Muscle of leg (tissue), 16 donors: ENCODE measurements at places on chromosomes 4 and X.

DNA sequence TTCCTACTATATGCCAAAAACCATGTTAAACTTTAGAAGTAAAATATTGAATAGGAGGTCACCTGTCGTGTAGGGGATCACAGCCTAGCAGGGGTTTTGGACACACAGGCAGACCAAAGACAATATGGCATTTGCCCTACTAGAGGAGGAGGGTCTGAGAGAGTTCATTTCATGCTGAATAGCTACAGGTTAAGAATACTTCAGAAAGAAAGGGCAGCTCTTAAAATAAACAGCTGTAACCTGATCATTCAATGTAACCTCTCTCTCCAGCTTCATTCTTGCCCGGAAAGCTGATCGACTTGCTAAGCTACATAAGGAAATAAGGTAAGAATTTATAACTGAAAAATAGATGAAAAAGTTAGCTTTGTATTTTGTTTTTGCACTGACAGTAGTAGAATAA is 79.9 kb downstream of the MAOA start:
- H3K27me3 ChIP-seq: peaks cover 14% of the 10 kb centered on the region
- no peaks in the 10 kb centered on the region for H3K36me3 ChIP-seq
- no peaks in the 10 kb centered on the region for H3K4me1 ChIP-seq
- H3K27ac ChIP-seq: no peak overlapping the region
- H3K4me3 ChIP-seq: no peak overlapping the region

GRCh38 chr4:79292008-79292407 is 33.9 kb downstream of the NAA11 start:
- H3K36me3 ChIP-seq: no peaks in the 10 kb centered on the region
- no peaks in the 10 kb centered on the region for H3K4me1 ChIP-seq
- H3K4me3 ChIP-seq: no peak overlapping the region
- DNase-seq: no peak

DNA sequence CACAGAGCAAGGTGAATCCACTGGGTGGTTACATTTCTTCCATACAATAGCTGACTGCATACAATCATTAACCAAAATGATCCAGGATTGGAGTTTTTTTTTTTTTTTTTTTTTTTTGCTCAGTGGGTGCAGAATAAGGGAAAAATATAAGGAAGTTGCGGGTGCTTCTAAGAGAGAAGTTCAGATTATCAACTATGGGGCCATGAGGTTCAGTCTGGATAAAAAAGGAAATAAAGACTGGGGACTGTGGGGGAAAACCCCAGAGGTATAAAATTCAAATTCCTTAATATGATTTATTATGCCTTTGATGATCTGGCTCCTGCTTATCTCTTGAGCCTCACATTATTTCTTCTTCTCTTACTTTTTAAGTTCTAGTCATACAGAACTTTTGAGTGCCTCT is 5.9 kb upstream of the EIF1AX start:
- no peak for DNase-seq
- no peak overlapping the region for H3K4me3 ChIP-seq
- no peaks in the 10 kb centered on the region for H3K36me3 ChIP-seq
- no peaks in the 10 kb centered on the region for H3K4me1 ChIP-seq
- peaks cover 23% of the 10 kb centered on the region for H3K27me3 ChIP-seq
- H3K27ac ChIP-seq: no peak overlapping the region

DNA sequence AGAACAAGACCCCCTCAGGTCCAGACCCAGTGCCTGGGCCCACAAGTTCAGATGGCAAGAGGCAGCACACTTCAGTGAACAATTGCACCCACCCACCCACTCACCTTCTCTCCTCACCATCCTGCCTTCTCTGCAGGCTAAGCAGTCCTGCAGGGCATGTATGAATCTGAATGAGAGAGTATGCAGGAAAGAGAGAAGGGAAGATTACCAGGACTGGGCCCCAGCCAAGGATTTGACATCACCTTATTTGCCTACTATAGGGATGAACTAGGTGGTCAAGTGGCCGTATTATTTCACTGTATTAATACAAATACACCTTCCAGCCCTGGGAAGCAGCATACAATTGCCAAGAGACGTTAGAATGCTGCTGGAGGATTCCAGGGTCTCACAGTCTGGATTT is 2.1 kb upstream of the ZNF141 start:
- peaks cover 3% of the 10 kb centered on the region for H3K36me3 ChIP-seq
- no peak overlapping the region for H3K4me3 ChIP-seq
- H3K27me3 ChIP-seq: no peaks in the 10 kb centered on the region
- DNase-seq: peak; percentile 1
- H3K4me1 ChIP-seq: peaks cover 15% of the 10 kb centered on the region
- no peak overlapping the region for H3K27ac ChIP-seq

DNA sequence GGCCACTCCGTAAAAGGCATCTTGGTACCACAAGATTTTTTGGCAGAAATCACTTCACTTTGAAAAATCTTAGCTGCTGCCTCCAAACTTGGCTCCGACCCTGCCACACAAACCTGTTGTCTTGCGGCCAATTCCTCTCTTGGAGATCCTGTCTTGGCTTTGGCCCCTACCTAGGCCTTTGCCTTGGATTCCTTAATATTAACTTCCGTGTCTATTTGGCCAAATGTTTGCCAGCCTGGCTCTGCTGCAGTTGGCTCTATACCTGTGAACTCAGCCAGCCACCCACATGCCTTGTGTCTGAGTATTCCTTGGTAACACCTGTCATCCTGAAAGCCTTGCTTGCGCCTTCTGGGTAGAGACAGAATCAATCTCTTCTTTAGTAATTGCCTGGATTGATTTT is 12.5 kb downstream of the GRXCR1 start:
- no peak overlapping the region for H3K27ac ChIP-seq
- H3K27me3 ChIP-seq: no peaks in the 10 kb centered on the region
- DNase-seq: no peak
- no peak overlapping the region for H3K4me3 ChIP-seq
- no peaks in the 10 kb centered on the region for H3K4me1 ChIP-seq
- no peaks in the 10 kb centered on the region for H3K36me3 ChIP-seq

DNA sequence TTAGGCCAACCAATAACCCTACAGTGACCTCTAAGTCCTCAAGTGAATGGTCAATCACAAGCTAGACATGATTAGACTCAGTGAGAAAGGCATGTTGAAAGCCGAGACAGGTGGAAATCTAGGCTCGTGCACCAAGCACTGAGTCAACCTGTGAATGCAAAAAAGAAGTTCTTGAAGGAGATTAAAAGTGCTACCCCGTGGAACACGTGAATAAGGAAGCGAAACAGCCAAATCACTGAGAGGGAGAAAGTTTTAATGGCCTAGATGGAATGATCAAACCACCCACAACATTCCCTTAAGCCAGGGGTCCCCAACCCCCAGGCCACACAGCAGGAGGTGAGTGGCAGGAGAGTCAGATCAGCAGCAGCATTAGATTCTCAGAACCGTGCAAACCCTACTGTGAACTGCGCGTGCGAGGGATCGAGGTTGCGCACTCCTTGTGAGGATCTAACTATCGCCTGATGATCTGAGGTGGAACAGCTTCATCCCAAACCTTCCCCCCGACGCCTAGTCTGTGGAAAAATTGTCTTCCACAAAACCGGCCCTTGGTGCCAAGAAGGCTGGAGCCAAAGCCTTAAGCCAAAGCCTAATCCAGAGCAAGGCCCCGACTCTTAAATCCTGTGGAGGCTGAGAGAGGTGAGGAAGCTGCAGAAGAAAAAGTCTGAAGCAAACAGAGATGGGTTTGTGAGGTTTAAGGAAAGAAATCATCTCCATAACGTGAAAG is 19.5 kb upstream of the PDE6B start:
- H3K4me3 ChIP-seq: no peak overlapping the region
- peaks cover 2% of the 10 kb centered on the region for H3K27me3 ChIP-seq
- no peak overlapping the region for H3K27ac ChIP-seq

GRCh38 chr4:14049946-14050345 is 422.4 kb upstream of the BOD1L1 start:
- no peak overlapping the region for H3K4me3 ChIP-seq
- no peaks in the 10 kb centered on the region for H3K4me1 ChIP-seq
- no peaks in the 10 kb centered on the region for H3K36me3 ChIP-seq
- no peak for DNase-seq

DNA sequence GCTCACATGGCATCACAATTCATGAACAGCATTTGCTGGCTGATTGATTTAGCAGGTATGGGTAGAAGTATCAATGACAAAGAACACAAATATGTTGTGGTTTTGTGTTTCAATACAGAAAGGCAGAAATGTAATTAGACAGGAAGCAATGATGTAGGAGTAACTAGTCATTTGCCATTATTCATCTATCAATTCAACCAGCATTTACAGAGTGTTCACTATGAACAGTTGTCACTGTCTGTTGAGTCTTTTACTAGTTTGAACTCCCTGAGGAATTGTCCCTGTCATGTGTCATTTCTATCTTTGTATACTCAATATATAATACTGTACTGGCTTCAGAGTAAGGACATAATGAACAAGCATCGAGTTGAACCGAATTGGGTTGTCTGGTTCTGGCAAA is 51.5 kb upstream of the ARHGAP24 start:
- peak overlapping the region; percentile 39 for H3K27ac ChIP-seq
- H3K4me3 ChIP-seq: no peak overlapping the region
- H3K27me3 ChIP-seq: no peaks in the 10 kb centered on the region
- peak; percentile 46 for DNase-seq

DNA sequence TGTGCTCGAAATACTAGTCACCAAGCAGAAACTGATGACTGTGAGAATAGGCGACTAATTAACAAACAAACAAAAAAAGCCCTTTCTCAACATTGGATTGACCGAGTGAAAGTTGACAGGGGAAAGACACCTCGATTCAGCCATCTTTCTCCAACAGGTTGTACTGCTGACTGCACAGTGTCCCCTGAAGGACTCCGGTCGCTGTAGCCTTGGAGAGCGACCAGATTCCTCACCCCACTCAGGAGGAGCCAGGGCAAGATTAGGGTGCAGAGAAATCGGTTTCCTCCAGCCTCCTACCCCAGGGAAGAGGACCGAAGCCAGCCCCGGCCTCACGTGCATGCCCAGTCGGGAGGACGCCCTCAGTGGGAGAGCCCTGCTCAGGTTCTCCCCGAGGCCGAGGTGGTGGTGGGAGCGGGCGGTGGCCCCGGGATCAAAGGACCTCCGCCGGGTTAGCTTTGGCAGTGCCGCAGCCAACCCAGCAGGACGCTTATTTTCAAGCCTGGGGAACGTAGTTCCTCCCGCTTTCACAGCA is 1.1 kb upstream of the RAP1GDS1 start:
- H3K27ac ChIP-seq: peak overlapping the region; percentile 97
- peaks cover 14% of the 10 kb centered on the region for H3K4me1 ChIP-seq
- DNase-seq: peak; percentile 60
- peak overlapping the region; percentile 68 for H3K4me3 ChIP-seq

DNA sequence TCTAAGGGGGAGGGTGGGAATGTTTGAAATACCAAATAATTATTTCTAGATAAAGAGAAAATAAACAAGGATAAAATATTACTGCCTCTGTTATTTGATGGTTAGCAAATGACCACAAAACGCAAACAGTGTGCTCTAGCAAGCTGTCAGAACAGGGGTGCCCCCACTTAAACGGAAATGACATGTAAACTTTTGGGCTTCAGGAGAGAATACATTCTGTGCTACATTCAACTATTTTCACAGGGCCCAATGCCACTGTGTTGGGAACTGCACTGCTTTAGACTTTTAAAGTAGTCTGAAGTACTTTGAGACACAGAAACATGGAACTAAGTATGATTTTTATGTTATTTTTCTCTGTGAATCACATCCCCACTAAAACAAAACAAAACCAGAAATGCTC is 14.1 kb downstream of the CD40LG start:
- no peaks in the 10 kb centered on the region for H3K4me1 ChIP-seq
- H3K4me3 ChIP-seq: no peak overlapping the region
- H3K27ac ChIP-seq: no peak overlapping the region
- H3K27me3 ChIP-seq: peaks cover 11% of the 10 kb centered on the region
- DNase-seq: no peak

GRCh38 chr4:22607382-22607781 is 85.4 kb upstream of the GBA3 start:
- no peak overlapping the region for H3K4me3 ChIP-seq
- H3K4me1 ChIP-seq: no peaks in the 10 kb centered on the region
- peak; percentile 34 for DNase-seq
- no peaks in the 10 kb centered on the region for H3K36me3 ChIP-seq
- no peaks in the 10 kb centered on the region for H3K27me3 ChIP-seq

- no peaks in the 10 kb centered on the region for H3K36me3 ChIP-seq
- no peak overlapping the region for H3K4me3 ChIP-seq
- peaks cover 9% of the 10 kb centered on the region for H3K27me3 ChIP-seq
- no peak overlapping the region for H3K27ac ChIP-seq
These were observed 205.5 kb downstream of the MID1 start for GRCh38 chrX:10414862-10415261.

- H3K36me3 ChIP-seq: no peaks in the 10 kb centered on the region
- H3K27me3 ChIP-seq: no peaks in the 10 kb centered on the region
- H3K4me1 ChIP-seq: no peaks in the 10 kb centered on the region
- no peak overlapping the region for H3K4me3 ChIP-seq
These were observed 50.5 kb downstream of the KCNIP4 start for GRCh38 chr4:21898101-21898500.

- no peaks in the 10 kb centered on the region for H3K36me3 ChIP-seq
- H3K27me3 ChIP-seq: no peaks in the 10 kb centered on the region
- peaks cover 3% of the 10 kb centered on the region for H3K4me1 ChIP-seq
- H3K4me3 ChIP-seq: no peak overlapping the region
- no peak for DNase-seq
These were observed 288.4 kb downstream of the CRLF2 start for GRCh38 chrX:924017-924416.

DNA sequence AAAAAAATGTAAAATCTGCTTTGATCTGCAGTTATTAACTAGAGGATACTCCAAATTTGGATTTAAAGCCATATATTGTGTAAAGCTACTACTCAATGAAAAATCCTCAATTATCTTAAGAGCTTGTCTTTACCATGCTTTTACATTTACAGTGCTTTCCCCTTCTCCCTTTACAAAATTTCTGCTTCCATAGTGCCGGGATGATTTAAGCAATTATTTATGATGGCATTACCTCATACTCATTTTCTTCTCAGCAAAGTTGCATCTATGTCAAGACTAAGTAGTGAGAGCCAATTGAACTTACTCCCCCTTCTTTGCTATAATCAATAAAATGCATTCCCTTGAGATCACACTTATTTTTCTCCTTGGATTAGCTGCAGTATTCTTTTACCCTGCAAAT is 505.4 kb upstream of the AGA start:
- H3K4me3 ChIP-seq: no peak overlapping the region
- no peaks in the 10 kb centered on the region for H3K4me1 ChIP-seq
- no peaks in the 10 kb centered on the region for H3K27me3 ChIP-seq
- no peak overlapping the region for H3K27ac ChIP-seq

DNA sequence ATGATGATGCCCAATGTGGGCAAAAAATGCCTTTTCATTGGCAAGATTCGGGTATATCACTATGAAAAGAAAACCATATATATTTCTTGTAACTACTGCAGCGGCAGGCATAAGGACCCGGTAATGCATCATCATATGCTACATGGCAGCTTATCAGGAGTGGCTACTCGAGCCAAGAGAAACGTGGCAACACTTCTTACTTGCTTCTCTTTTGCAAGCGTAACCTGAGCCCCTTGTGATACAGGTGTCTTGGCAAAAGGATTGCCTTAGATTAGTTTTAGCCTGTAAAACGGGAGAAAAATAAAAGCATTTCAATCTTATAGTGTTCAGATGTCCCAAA is 280.3 kb downstream of the SPRY1 start:
- peak overlapping the region; percentile 6 for H3K4me3 ChIP-seq
- no peaks in the 10 kb centered on the region for H3K27me3 ChIP-seq
- H3K27ac ChIP-seq: peak overlapping the region; percentile 90
- H3K36me3 ChIP-seq: no peaks in the 10 kb centered on the region
- peak; percentile 76 for DNase-seq

- H3K27ac ChIP-seq: no peak overlapping the region
- peaks cover 4% of the 10 kb centered on the region for H3K4me1 ChIP-seq
- H3K4me3 ChIP-seq: no peak overlapping the region
- no peak for DNase-seq
- H3K36me3 ChIP-seq: no peaks in the 10 kb centered on the region
These were observed 32.7 kb downstream of the PF4 start for GRCh38 chr4:73948990-73949706.

GRCh38 chrX:139360356-139360755 is 170.2 kb upstream of the F9 start:
- no peaks in the 10 kb centered on the region for H3K27me3 ChIP-seq
- no peak for DNase-seq
- H3K4me3 ChIP-seq: no peak overlapping the region
- no peak overlapping the region for H3K27ac ChIP-seq
- no peaks in the 10 kb centered on the region for H3K4me1 ChIP-seq
